ENCODE measurements at places on chromosomes 7 and 10.

- no peak for DNase-seq
These were observed 32.4 kb downstream of the CALML3 start for GRCh38 chr10:5557040-5557721.

DNA sequence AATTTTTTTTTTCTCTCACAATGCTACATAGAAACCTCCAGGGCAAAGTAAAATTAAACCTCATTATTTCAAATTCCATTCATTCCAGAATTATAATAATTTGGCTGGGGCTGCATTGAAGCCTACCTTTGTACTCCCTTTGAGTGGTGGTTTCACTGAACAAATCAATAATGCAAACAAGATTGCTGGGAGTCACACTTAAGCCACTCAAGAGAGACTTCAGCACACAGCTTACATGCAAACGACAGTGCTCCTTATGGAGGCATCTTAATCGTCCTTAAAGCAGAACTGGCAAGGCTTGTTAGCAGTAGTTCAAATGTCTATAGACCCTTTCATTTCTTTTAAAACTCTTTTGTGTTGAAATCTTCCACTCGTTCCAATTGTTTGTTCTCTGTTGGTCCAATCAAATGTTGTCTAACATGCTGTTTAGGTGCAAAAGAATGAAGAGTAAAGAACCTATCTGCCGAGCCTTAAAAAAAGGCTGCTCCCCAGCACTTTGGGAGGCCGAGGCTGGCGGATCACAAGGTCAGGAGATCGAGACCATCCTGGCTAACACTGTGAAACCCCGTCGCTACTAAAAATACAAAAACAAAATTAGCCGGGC is 294.9 kb downstream of the FGFR2 start:
- no peak for DNase-seq

- DNase-seq: no peak
These were observed 138.3 kb upstream of the FGFR2 start for GRCh38 chr10:121736315-121737130.

- DNase-seq: no peak
These were observed 1.3 kb upstream of the TRIM24 start for GRCh38 chr7:138458576-138459412.

DNA sequence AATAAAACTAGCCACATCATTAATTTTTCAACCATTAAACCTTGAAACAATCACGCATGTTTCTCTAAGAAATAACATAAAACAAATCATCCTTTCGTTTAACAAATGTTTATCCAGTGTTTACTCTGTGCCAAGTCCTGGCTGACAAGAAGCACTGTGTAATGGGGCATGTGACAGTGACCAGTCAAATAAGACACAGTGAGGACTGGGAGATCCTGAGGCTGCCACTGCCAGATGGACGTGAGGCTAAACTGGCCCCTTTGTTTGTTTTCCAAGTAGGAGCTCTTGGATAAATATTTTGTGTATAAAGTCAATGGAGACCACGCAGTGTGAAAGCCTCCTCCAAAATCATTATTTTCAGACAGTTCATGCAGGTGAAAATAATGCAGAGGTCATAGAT is 626.2 kb downstream of the SUGCT start:
- no peak for DNase-seq

DNA sequence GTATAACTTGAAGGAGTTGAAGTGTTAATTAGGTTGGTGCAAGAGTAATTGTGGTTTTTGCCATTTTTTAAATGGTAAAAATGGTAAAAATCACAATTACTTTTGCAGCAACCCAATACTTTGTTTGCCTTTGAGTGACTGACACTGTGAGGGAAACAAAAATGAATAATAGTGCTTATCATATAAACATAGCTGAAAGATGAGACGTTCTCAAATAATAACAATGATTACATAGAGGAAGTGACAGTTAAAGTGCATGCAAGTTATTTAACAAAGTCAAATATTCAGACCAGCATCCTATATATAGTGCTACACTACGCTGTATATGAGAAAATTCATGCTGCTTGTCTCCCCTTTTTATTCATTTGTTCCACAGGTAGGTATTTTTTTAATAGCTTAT is 4.7 kb upstream of the HBP1 start:
- DNase-seq: no peak

DNA sequence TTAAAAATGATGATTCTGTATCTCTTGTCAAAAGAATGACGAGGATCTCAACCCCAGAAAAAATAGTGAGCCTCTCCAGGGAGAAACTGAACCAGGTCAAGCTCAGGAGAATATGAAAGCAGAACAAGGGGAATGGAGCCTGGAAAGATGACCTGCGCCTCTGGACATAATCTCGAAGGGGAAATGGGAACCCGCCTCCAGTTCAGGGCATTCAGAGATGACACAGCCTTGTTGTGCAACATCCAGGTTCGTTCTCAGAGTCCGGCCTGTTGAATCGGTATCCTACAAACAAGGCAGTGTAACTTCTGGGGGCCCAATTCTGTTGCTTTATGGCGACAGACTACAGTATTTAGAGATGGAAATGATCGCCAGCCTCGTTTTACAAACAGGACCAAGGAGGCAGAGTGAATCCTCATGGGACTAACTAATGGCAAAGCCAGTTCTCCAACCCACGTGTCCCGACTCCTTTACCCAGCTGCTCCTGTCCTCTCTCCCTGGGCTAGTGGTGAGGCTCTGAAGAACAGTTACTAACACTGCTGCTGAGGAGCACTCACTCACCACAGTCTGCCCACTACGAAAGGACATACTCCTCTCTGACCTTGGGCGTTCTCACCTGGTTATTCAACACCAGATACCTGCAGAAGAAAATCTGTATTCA is 67.6 kb downstream of the JAZF1 start:
- DNase-seq: no peak

GRCh38 chr7:79050603-79051002 is 402.9 kb downstream of the MAGI2 start:
- DNase-seq: no peak

- no peak for DNase-seq
These were observed 350.3 kb upstream of the TEX47 start for GRCh38 chr7:89145801-89146200.

GRCh38 chr10:110006358-110007160 is 1.2 kb upstream of the ADD3 start:
- no peak for DNase-seq

GRCh38 chr7:116087984-116088383 is 57.4 kb upstream of the TFEC start:
- no peak for DNase-seq

- DNase-seq: no peak
These were observed 273.8 kb downstream of the NRG3 start for GRCh38 chr10:82148764-82149163.

DNA sequence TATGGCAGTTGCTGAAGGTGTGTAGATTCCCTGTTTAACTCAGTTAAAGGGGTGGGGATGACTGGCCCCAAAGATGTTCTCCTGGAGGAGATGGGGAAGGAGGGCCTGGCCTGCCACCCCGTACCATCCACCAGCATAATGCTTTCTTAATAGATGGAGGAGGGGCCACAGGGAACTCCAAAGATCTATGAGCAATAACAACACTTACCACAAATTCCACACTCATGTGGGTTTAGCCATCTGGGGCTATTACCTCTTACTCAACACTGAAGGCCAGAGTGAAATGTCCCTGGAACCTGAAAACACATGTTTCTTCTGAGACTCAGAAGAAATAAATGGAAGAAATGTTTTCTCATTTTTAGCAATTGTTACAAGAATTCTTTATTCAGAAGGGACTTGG is 259.0 kb downstream of the CXCL12 start:
- no peak for DNase-seq

DNA sequence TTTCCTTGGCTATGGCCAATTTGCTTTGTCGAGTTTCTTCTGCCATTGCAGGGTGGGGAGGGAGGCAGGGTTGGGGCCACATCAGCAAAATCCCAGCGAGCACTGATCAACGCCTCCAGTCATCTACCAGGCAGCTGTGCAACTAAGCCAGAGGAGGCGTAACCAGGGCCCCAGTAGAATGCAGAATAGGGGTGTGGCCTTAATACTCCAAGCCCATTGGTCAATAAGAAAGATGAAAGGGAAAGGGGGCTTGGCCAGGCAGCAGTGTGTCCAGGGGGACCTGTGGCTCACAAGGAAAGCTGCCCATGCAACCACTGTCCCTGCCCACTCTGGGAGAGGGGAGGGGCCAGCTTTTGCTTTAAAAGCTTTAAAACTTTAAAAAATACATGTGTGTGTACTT is 21.5 kb upstream of the GGCT start:
- DNase-seq: no peak

DNA sequence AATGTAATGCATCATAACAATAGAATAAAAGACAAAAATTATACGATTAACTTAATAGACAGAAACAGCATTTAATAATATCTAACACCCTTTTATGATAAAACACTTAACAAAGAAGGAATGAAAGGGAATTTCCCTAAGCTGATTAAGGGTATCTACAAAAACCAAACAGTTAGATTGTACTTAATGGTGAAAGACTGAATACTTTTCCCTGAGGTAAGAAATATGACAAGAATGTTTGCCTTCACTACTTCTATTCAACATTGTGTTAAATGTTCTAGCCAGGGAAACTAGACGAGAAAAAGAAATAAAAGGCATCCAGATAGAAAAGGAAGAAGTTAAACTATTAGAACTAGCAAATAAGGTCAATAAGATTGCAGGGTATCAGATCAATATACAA is 276.9 kb downstream of the BAMBI start:
- DNase-seq: no peak

DNA sequence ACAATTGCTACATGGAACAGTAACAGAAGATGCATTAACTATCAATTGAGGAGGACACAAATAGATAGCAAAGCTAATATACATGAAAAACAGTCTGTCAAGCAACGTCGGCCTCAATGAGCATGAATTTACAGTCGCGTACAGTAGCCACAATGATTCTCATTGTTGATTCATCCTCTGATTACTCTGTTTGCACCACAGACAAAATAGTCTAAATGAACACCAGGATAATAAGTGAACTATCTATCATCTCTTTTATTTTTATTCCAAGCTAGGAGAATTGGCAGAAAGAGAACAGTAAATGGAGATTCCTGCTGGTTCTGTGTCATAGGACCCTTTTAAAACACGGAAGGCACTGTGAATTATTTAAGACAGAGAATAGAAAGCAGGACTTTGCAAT is 108.5 kb downstream of the EVX1 start:
- DNase-seq: no peak

GRCh38 chr7:20310963-20311742 is 19.5 kb upstream of the ITGB8 start:
- no peak for DNase-seq

DNA sequence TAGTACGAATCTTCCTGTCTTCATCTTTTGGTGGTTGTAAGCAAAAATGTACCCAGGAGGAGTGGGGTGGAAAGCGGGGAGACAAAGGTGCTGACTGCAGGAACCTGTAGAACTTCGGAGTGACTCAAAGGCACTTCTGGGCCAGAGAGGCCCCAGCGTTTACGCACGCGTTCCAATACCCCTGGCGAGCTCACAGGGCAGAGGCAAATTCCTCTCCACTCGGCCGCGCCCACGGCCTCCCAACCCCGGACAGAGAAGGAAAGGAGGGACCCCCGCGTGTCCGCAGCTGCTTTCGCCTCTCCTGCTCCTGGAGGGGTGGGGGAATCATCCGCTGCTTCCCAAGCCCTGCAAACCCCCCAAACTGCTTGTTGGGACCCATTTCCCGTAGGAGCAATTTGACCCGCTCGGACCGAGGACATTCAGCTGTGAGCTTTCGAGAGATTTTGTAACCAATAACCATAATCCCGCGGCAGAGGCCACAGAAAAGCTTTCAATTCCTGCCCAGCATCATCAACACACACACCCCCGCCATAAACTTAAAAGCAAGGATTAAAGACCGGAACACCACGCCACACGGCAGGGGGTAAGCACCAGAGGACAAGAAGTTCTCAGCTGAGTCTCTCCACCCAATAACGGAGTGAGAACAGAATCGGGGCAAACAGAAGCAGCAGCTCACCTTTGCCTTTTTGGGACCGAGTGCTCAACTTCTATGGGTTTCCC is 2.3 kb downstream of the IGF2BP3 start:
- DNase-seq: no peak

- no peak for DNase-seq
These were observed 88.1 kb upstream of the DNAJB6 start for GRCh38 chr7:157248659-157249058.

DNA sequence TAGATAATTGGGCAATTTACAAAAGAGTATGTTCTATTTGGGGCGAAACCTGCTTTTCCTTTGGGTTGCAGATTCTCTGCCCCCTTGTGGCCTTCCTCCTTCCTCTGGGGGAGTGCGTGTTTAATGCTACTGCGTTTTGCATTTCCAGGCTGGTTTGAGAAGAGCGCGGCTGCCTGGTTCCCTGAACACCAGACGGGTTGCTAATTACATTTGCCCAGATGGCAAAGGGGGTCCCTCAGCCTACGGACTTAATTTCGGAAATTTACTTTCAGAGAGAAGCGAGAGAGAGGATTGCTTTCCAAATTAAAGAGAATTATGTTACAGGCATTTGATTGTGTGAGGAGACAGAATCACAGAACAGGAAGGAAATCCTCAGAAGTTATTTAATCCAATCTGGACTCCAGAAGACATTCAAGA is 91.9 kb upstream of the JAZF1 start:
- DNase-seq: no peak

DNA sequence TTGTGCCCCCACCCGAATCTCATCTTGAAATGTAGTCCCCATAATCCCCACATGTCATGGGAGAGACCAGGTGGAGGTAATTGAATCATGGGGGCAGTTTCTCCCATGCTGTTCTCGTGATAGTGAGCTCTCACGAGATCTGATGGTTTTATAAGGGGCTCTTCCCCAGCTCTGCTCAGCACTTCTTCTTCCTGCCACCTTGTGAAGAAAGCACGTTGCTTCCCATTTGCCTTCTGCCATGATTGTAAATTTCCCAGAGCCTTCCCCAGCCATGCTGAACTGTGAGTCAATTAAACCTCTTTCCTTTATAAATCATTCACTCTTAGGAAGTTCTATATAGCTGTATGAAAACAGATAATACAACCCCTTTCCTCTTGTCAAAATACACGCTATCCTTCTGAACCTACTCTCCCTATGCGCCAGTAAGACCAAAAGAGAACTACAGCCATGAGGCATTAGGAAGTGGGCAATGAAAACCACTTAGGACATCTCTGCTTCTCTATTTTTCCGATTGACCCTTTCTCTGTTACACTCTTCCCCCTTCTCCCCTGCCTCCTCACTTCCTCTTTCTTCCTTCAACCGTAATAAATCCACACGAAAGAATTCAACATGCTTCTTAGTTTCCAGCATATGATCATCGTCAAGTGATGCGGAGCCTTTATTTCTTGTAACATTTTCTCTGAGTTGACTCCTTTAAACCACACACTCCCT is 101.2 kb upstream of the WDR11 start:
- DNase-seq: no peak

DNA sequence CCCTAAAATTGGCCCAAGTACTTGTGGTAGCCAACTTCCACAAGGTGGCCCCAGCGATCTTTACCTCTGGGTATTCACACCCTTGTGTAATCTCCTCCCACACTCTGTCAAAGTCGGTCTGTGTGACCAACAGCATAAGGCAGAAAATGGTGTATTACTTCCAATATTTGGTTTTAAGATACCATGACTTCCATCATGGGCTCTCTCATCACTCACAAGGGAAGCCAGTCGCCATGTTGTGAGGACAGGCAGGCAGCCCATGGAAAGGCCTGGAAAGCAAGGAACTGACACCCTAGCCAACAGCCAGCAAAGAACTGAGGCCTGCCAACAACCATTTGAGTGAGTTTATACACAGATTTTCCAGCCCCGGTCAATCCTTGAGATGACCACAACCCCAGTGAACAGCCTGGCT is 91.0 kb upstream of the KMT2E start:
- DNase-seq: peak; percentile 40

GRCh38 chr10:124586142-124586541 is 124.5 kb downstream of the LHPP start:
- no peak for DNase-seq

GRCh38 chr10:79060641-79061255 is 8.0 kb upstream of the ZMIZ1 start:
- no peak for DNase-seq
